NCI-H69 (cell line): ENCODE measurements at places on chromosomes 4 and X.

DNA sequence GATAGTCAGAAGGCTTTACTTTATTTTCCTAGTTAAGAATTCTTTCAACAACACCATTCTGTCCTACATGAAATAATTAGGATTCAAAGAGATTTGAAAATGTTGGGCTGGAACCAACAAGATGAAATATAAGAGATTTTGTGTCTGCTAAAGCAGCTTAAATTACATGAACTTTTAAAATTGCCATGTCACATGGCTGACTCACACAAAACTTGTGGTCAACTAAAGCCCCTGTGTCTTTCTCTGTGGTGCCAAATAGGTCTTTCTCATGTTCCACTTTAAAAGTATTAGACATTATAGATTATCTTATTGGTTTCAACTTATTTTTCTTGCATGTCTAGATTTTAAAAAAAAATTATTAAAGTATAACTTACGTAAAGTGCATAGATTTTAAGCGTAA, 60.8 kb upstream of the FHL1 start:
- DNase-seq, result no peak

DNA sequence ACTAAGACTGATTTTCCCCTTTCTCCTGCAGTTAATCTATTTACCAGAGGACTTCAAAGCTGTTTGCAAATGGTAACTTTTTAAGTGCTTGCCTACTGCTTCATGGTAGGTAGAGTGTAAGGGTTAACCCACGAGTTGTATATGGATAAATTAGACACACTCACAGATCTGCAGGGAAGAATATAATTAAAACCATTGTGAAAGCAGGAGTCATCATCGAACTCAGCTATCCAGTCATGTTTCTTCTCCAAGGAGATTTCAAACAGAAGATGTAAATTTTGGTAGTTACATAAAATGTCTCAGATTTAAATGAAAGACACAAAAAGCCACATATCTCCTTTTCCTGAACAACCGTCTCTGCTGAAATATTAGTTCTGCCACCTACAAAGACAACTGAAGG, 549 bp upstream of the XG start:
- no peak for DNase-seq

DNA sequence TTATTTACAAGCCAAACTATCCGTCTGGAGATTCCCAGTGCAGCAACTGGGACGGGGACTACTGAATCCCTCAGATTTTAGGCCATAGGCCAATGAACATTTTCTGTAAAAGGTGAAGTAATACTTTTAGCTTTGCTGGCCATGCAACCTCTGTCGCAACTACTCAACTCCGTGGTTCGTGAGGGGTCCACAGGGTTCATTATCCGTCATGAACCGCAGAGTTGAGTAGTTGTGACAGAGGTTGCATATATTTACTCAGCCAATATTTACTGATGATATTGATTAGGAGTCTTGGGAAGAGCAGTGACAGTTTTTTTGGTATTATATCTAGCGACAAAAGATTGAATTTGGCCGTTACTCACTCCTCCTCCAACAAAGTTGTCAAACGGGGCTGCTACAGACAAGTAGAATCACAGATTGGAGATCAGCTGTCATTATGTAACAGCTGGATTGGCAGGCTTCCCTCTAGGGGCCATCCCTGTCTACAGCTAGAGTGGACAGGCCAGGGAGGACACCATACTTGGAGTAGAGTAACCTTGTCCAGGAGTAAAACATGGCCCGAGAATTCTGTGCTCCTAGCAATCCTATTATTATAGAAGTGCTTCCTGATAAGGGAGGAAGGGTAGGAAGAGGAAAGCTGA, 37.2 kb upstream of the CD38 start:
- no peak for DNase-seq

DNA sequence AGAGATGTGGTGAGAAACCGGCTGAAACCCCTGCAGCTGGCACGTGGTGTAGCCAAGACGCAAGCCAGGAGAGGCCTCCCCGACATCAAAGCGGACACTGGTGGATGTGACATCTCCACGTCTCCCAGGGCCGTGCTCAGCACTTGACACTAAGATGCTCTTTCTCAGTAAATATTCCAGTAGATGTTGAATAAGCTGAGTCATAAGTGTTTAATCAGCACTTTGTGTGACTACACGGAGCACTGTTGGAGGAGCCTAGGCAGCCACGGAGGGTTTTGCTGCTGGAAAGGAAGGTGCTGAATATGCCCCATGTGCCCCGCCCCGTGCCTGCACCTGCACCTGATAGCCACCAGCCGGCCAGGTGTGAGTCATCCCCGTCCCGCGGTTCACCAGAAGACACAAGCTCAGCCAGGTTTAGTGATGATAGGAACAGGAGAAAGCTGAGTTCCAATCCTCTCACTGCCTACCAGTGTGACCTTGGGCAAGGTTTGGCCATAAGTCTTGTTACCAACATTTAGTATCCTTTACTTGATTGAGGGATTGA, 29.0 kb upstream of the C4orf50 start:
- DNase-seq, result peak; percentile 52

DNA sequence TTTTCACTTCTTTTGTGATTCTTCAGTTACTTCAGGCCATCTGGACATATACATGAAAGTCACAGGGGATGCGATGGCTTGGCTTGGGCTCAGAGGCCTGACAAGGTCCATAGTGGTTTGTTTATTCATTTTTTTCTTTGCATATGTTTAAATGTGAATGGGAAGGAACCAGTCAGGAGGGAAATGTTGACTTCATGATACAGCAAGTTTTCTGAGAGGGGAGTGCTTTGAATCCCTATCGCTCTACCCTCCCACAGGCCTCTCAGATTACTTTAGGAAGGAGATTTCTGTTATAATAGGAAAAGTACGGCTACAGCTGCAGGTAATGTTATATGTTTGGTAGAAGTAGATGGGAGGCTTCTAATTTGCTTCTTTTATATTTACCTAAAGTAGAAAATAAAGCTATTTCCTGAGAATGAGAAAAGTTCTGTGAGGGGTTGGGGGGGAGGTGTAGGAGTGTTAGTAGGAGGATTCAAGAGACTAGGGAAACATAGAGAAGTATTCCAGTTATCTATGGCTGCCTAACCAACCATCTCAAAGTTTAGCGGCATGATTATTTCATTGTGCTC, 322.9 kb downstream of the RAPGEF2 start:
- no peak for DNase-seq

DNA sequence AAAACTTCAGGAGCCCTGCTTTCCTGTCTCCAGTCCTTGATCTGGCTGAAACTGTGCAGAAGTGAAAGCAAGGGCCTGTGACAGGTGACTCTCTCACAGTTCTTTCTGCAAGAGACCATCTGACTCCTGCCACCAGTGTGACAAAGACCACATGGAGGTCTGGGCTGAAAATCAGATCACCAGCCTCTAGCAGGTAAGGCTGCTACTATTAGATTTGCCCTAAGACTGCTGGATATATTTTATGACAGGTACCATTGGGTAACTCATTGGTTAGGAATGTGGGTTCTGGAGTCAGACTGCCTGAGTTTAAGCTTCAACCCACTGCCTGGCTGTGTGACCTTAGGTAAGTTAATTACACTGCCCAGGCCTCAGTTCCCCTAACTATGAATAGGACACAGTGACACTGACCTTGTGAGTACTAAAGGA, 163.3 kb upstream of the SLC7A11 start:
- no peak for DNase-seq

DNA sequence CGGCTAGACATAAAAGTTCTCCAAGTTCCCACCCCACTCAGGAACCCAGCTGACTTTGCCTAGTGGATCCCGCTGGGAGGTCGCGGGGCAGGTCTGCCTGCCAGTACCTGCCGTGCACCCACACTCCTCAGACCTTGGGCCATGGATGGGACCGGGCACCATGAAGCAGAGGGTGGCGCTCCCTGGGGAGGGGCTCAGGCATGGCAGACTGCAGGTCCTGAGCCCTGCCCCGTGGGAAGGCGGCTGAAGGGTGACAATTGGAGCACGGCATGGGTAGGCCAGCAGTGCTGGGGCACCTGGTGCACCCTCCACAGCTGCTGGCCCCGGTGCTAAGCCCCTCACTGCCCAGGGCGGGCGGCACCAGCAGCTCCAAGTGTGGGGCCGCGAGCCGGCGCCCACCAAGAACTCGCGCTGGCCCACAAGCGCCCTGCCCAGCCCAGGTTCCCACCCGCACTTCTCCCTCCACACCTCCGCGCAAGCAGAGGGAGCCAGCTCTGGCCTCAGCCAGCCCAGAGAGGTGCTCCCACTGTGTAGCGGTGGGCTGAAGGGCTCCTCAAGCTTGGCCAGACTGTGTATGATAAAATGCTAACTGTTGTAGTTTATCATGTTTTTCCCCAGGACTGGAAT, 63.1 kb downstream of the UGT2A2 start:
- no peak for DNase-seq

GRCh38 chr4:10758906-10759305, 74.3 kb upstream of the CLNK start:
- DNase-seq, result no peak
